OCI-M1 (cell line): ENCODE measurements at places on chromosomes 6 and 20.
A peak's percentile ranks its signal among the peaks of the same experiment; 100 is the strongest.

- DNase-seq: peak; percentile 83
Measured at GRCh38 chr6:31791324-31792089, 4.0 kb downstream of the VARS1 start.

DNA sequence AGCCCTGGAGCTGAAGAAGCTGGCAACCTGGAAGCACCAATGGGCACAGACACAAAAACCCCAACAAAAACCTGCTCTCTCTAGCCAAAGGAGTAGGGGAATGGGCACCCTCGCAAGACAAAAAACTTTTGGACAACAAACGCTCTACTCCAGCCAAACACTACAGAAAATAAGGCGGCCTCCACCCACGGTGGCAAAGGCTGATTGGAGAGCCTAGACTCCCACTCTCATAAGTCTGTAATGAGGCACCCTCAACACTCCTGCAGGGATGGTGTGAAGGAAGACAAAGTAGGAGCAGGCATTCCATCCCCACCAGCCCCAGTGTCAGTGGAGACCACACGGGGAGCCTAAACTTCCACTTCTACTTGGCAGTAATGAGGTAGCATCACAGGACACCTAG is 8.8 kb downstream of the TTI1 start:
- DNase-seq: no peak

DNA sequence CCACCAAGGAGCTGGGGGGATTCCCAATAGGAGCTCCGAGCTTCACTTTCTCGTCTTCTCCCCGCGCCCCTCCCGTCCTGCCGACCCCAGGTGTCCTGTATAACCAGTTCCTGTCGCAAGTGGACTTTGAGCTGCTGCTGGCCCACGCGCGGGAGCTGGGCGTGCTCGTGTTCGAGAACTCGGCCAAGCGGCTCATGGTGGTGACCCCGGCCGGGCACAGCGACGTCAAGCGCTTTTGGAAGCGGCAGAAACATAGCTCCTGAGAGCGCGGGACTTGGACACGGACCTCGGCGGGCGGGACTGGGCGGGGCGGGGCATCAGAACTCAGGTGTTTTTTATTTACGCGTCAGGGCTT is 340 bp upstream of the VARS2 start:
- DNase-seq: no peak

GRCh38 chr20:23260181-23260840 is 90.3 kb upstream of the NXT1 start:
- no peak for DNase-seq

DNA sequence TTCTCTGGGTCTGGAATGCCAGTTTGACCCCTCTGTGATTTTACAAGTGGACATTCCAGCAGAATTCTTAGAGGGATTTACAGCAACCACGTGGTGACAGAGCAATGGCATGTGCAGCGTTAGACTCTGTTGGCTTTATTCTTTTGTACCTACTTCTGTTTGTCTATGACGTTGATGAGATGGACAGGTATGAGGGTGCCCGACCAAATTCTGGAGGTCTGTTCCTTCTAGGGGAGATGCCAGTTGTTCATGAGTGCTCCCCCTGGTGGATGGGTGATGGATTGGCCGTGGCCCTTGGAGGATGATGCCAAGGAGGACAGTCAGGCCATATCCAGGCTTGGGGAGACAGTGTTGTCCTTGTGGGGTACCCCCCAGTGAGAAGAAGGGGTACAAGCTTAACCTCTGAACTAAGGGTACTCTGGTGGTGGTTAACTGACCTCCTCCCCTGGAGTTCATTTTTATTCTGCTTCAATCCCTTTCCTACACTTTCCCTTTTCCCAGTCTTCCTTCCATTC is 198.6 kb downstream of the DTNBP1 start:
- DNase-seq: peak; percentile 55

GRCh38 chr6:46042355-46042999 is 26.8 kb upstream of the CLIC5 start:
- peak; percentile 89 for DNase-seq

GRCh38 chr6:126805861-126806260 is 312.6 kb upstream of the RSPO3 start:
- no peak for DNase-seq

GRCh38 chr6:151186306-151186705 is 53.5 kb upstream of the AKAP12 start:
- DNase-seq: no peak

GRCh38 chr6:9634776-9635175 is 780.1 kb downstream of the TFAP2A start:
- no peak for DNase-seq

DNA sequence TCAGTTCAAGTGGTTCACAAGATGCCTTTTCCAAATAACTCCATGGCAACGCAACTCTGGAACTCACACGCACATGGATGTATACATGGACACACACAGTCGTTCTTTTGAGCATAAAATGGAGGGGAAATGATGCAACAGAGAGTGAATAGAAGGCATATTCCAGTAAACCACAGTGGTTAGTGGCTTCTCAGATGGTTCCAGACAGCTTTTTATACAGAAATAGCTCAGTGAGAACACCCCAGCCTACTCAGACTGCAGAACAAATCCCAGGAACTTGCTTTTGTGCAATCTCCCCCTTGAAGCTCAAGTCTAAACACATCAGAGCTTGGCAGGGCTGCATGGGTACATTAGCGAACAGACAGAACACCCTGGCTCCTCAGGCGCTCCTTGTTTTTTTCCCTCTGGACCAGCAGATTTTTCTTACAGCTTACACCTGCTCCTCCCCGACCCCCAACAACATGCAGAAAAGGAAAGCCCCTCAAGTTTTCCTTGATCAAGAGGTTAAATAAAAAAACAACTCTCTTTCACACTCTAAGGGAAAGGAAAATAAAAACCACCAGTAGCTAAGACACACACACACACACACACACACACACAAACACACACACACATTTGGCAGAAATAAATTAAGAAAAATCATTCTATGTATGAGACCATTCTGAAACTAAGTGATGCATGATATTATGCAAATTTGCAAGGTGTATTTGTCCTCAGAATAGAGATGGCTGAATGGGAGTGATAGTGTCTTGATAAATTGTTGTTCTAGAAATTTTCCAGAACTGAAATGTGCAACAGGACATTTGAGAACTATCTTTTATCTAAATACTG is 51.2 kb upstream of the RANBP9 start:
- peak; percentile 81 for DNase-seq

GRCh38 chr6:168371185-168371584 is 51.6 kb upstream of the DACT2 start:
- DNase-seq: no peak

- DNase-seq: no peak
Measured at GRCh38 chr6:54192993-54193392, 81.8 kb downstream of the MLIP start.

DNA sequence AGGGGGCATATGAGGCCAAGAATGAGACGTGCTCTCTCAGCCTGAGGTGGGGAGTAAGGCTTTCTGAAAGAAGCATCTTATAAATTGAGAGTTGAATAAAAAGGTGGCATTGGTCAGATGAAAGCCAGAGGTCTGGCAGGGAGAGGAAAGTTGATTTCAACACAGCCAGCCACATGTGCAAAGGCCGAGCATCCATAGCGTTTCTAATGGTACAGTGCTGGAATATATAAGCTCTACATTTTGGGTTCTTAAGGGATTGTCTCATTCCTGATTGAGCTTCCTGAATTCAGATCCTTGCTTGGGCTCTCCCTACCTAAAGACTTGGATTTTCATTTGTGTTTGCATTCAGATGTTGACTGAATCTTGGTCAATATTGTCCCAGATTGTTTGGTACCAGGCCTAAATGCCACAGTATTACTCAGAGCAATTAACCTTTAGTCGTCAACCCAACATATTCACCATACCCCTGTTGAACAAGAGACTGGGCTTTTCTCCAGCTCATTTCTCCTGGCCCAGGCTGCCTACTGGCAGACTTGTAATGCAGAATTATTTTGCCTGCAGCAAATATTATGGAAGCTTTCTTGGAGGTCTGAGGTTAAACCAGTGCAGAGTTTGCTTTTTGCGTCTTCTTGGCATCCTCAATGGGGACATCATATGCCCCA is 14.5 kb upstream of the BCAS1 start:
- no peak for DNase-seq
